Lung (tissue), 17 donors: ENCODE measurements at places on chromosomes 1 and 21. TPM values are rescaled to one million over a fixed set of nuclear protein-coding genes. Genes with fewer than 3 reads are reported as not detected.

GRCh38 chr1:71572038-71572437, 491.2 kb upstream of the ZRANB2 start:
- no peaks in the 10 kb centered on the region for H3K27me3 ChIP-seq
- H3K4me1 ChIP-seq = no peaks in the 10 kb centered on the region
- no peak overlapping the region for H3K27ac ChIP-seq

GRCh38 chr1:79304131-79304530, 297.6 kb upstream of the ADGRL4 start:
- H3K27me3 ChIP-seq = no peaks in the 10 kb centered on the region
- H3K36me3 ChIP-seq = no peaks in the 10 kb centered on the region
- no peak overlapping the region for H3K27ac ChIP-seq
- H3K4me3 ChIP-seq = no peak overlapping the region

GRCh38 chr1:67524143-67525052, 94.2 kb upstream of the SERBP1 start:
- no peaks in the 10 kb centered on the region for H3K36me3 ChIP-seq
- no peak overlapping the region for H3K4me3 ChIP-seq
- no peak for DNase-seq
- no peaks in the 10 kb centered on the region for H3K27me3 ChIP-seq

Gene NAV1
- 38.6 TPM for total RNA-seq

Gene LCE2A
- not detected for total RNA-seq
